ENCODE measurements at places on chromosomes 2 and 18.

DNA sequence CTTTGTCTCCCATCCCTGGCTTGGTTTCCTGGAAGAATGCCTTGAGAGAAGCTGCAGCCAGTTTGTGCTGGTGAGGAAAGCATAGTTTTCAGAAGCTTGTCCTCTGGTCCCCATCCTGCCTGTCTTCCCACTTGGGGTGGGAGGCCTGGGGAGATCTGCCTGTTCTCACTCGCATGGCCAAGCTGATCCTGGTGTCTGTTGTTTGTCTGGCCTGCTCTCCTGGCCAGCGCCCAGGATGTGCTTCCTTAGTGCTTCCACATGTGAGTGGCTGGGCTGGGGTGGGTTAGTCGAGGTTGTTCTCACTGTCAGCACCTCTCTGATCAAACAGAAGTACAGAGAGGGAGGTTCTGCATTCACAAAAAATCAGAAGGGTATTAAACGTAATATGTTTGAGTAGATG lies 49.5 kb downstream of the PTPRM start:
- DNase-seq: no peak

DNA sequence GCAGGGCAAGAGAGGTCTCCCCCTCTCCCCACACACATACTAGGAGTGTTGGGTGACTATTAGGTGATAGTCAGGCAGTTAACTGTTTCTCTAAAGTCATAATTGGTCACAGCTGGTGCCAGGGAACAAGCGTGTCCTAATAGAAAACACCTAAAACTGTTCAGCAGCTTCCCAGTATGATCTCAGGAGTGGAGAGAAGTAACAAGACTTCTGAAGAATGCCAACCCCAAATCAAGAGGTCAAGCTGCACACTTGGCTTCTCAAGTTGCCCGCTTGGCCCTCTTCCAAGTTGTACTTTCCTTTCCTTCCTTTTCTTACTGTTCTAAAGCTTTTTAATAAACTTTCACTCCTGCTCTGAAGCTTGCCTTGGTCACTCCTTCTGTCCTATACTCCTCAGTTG lies 22.4 kb upstream of the STAT1 start:
- no peak for DNase-seq

DNA sequence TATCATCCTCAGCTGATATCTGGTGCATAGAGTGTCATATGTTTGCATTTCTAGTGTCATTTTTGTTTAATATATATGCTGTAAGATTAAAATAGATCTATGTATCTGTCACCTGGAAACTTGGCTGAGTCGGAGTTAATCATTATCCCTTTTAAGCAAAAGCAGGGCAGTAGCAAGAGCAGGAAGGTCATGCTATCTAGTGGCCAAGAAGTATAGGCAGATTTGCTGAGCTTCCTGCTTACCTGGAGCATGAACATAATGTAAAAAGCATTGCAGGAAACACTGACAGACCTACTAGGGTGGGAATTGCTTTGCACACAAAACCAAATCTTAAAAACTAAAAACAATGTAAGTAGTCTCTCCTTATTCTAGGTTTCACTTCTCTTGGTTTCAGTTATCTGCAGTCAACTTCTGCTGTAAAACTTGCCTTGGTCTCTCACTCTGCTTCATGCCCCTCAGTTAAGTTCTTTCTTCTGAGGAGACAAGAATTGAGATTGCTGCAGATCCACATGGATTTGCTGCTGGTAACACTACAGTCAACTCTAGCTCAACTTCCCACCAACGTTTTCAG lies 295.3 kb downstream of the CDH7 start:
- no peak for DNase-seq

DNA sequence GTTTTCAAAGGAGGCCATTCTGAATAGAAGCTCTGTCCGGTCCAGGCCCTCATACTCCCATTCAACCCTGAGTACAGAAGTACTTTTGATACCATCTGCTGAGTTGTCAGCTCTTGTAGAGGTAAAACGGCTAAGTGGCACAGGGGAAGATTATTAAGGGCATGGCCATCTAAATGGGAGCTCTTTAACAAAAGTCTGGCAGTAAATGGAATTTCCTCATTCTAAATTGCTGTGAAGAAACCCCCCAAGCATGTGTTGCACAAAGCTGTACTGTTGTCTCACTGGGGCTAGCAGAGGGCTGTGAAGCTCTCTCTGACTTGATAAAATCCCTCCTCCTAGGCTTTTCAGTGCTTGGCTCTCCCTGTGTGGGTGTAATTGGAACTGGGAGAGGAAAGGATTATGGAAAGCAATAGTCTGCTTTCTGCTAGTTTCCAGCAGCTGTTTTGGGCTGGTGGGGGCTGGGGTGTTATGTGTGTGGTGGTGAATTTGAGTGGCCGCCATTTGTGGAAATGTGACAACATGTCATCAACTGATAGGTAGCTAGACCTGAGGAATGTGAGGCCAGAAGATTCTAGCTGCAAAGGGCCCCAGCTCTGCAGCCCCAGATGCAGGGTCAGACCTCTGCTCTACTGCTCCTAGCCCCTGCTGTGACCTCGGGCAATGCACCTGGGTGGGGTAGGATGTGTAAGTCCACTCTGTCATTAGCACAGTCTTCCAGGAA lies 65.1 kb downstream of the MAP4K4 start:
- DNase-seq: no peak

DNA sequence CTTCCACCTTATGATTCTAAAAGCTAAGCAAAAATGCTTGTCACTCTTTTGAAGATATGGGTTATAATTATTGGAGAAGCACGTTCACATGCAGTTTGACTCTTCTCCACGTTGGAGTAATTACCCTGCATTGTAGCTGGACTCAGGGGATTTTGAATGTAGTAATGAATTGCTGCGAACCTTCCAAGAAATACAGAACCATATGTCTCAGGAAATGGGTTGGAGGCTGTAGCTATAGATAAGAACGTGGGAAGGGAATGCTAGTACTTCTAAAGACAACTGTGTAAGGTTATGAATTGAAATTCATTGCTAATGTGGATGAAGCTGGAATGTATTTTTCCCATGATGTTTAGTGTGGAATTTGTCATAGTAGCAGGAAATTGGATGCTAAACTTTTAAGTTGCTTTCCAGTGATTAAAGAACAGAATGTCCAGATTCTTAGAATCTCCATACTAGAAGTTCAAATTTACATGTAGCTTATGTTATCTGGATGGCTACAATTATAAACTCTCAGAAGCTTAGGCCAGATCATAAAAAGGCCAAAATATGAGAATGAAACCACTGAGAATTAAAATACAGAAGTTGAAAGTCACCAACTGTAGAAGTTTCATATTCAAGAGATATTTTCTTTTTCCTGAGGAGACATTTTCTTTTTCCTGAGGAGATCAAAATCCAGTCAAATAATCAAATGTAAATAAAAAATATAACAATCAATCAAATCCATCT lies 27.3 kb upstream of the SPOPL start:
- no peak for DNase-seq

GRCh38 chr2:29544031-29544430 lies 377.4 kb downstream of the ALK start:
- no peak for DNase-seq

- no peak for DNase-seq
These were observed 97.7 kb downstream of the ALPK2 start for GRCh38 chr18:58531236-58531635.

- no peak for DNase-seq
These were observed 61.3 kb downstream of the EFEMP1 start for GRCh38 chr2:55862246-55862645.

DNA sequence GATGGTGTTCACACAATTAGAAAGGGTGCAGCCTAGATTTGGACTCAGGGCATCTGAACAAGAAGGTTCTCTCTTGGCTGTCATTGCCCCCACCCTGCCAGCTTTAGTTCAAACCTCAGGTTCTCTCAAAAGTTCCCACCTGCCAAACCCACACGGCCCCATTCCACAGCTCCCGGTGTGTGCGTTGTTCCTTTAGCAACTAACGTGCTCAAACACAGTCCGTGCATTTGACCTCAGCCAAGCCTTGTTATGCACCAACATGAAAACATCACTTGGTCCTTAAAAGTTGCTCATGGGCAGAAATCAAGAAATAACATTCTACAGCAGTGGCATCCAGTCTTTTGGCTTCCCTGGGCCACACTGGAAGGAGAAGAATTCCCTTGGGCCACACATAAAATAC lies 32.0 kb downstream of the LOXHD1 start:
- DNase-seq: no peak

DNA sequence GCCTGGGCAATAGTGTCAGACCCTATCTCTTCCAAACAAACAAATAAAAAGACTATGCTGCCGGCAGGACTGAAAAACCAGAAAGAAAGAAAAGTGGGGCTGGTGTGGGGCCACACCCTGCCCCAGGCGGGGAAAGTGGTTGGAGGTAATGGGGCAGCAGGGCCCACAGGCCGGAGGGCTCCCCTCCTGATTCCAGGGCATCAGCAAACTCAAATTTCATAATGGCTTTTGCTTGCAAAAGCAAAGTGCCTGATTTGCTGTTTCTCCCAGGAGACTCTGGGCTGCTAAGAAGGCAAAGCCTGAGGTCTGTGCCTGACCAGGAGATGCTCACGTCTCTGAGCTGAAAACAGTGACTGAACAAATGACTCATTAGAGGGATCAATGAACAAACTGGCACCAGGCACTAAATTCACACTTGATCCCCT lies 121.9 kb downstream of the HDAC4 start:
- DNase-seq: no peak

GRCh38 chr18:28177828-28178635 lies 1.1 kb upstream of the CDH2 start:
- DNase-seq: no peak

GRCh38 chr2:145096582-145096981 lies 576.7 kb upstream of the ZEB2 start:
- no peak for DNase-seq

DNA sequence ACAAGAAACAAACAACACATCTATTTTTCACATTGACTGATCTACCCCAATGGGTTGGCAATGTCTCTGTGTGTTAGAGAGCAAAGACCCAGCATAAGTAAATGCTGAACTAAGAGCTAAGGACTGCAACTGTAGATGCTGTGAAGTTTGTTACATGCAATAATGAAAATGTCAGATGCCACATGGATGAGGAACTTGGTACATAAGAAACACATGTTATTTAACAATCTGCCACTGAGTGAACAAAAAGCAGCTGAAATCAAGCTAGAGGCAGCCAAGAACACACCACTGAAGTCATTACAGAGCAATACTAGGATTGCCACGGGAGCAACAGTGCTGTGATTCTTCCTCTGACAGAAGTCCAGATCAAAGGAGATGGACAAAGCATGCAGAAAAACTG lies 389.4 kb downstream of the CDH2 start:
- no peak for DNase-seq

- no peak for DNase-seq
These were observed 87.3 kb downstream of the CBLN2 start for GRCh38 chr18:72456802-72457201.

DNA sequence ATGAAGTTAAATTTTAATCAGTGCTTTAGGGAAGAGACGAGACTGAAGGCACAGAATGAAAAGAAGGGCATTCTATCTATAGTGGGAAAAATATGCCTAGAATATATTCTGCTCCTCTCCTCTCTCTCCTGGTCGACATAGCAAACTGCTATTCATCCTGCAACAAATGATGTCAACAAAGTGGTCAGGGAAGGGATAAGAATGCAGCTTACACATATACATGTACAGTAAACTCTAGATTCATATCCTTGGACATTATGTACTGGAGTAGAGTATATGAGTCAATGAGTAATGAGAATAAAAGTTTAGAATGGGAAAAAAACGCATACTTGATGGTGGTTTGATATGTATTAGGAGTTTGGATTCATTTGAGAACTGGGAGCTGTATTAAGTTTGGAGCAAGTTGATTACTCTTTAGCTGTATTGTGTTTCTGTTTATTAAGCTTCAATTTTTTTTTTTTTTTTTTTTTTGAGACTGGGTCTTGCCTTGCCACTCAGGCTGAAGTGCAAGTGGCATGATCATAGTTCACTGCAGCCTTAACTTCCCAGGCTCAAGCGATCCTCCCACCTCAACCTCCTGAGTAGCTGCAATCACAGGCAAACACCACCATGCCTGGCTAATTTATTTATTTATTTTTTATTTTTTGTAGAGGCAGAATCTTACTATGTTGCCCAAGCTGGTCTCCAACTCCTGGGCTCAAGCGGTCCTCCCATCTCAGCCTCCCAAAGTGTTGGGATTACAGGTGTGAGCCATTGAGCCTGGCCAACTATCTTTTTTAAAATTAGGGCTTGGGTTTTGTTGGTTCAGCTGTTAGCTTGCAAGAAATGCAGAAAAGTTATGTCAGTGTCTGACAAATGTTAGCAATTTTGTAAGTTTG lies 53.8 kb downstream of the STAT1 start:
- no peak for DNase-seq

DNA sequence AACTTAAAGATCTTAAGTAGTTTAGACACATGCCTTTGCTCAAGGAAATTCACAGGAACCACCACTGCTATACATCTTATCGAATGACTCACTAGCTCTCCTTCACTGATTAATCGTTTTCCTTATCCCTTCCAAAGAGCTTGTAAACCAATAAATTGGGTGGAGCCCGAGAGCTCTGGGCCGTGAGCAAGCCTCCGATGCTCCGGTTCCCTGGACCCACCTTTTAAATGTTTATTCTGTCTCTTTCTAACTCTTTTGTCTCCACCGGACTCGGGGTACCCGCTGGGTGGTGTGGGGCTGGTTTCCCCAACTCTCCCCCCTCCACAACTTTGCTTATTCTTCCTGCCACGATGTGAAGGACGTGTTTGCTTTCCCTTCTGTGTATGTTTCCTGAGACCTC lies 292.9 kb upstream of the TMEFF2 start:
- no peak for DNase-seq

DNA sequence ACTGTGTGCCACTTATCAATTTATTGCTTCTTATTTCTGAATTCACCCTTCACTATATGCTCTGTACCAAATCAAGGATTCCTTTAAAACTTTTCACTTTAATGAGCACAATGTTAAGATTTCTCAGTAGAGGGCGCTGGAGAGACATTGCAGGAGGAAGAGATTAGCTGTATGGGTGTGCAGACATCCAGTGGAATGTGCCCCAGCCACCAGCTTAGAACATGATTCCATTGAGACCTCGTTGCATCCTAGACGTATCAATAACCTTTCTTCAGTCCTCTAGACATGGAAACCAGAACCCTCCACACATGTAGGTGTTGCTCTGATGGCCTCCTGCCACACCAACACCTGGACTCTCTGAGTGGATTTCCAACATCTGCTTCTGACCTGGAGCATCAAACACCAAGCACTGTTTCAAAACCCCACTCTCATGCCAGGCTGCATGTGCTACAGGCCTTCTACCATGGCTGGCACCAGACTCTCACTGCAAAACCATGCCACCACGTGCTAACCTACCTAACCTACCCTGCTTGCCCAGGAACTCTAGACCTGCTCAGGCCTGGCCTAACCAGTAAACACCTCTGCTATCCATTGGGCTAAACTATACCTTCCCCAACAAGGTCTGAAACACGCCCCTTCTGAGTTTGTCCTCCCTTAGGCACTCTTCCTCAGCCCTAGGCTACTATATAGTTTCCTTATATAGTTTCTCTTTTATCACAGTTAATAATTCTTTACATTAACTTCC lies 633.2 kb upstream of the PKDCC start:
- no peak for DNase-seq

GRCh38 chr2:172340394-172340793 lies 87.0 kb upstream of the ITGA6 start:
- DNase-seq: no peak

DNA sequence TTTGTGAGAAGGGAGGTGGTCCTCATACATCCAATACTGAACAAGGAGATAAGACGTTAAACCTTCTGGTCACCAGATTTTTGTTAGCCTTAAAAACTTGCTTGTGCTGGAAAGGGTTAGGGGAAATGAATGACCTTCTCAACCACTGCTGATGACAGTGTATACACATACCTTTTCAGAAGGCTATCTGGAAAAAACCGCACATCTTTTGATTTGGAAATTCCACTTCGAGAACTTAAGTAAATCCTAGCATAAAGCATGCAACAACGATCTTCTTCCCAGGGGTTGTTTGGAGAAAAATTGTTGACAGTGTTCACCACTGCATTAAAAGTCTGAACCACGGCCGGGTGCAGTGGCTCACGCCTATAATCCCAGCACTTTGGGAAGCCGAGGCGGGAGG lies 7.6 kb downstream of the YWHAQ start:
- DNase-seq: no peak

All from T-helper 22 cell (primary cell).